AG04449 (cell line): ENCODE measurements at places on chromosomes 12 and 14.
A peak's percentile ranks its signal among the peaks of the same experiment; 100 is the strongest.

GRCh38 chr14:92797935-92798653 is 4.0 kb downstream of the GOLGA5 start:
- no peak for DNase-seq

DNA sequence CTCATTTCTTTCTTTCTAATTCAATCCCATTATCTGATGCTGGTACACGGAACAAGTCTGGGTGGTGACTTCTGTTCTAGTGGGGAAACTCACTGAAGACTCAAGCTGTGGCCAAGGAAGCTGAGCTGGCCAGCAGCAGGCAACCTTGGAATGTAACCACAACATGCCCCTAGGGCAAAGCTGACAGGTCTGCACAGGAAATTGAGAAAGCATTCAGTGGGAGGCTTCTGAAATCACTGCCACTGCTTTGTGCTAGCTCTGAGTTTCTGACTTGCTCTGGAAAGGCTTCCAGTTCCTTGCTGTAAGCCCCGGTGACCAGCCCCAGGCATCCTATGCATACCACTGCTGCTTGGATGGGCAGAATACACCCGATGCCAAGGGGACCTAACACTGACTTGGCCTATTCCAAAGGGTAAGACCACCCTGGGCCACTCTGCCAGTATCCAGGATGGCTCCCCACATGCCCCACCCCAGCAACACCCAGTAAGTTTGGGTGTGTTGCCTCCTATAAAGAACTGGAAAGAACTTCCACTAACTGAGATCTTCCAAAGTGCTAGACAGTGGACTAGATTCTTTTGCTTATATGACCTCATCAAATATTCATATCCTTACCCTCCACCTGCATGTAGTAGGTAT is 84.5 kb upstream of the CDKN3 start:
- peak; percentile 45 for DNase-seq

DNA sequence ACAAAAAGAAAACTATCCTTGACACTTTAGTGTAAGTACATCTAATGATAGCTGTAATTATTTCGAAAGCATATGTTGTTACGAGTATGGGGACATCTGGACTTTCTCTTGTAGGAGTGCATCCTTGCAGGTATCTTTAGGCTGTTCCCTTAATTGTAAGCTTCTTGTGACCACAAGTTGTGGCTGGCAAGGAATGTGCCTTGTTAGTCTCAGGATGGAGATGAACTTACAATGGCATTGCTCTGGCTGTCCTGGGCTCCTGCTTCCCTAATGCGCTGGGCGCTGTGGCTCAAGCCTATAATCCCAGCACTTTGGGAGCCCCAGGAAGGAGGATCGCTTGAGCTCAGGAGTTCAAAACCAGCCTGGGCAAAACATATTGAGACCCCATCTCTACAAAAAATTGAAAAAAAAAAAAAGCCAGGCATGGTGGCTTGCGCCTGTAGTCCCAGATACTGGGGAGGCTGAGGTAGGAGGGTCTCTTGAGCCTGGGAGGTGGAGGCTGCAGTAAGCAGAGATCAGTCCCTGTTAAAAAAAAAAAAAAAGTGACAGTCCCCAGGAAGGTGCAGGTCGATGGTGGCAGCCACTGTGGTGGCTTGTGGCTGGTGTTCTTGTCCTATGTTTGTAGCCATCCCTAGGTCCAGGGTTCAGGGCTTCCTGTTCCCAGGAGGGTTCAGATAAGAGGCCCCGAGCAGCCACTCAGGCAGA is 23.7 kb upstream of the PPP1R13B start:
- DNase-seq, result no peak

DNA sequence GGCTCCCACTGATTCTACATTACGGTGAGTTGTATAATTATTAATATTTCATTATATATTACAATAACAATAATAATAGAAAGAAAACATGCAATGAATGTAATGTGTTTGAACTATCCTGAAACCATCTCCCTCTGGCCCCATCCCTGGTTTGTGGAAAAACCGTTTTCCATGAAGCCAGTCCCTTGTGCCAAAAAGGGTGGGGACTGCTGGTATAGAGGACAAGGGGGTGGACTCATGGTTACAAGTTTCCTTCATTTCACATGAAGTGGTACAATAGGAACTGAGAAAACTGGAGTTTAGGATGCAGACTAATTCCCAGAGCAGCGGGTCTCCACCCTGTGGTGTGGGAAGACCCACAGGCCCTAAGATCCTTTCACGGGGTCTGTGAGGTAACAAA is 3.0 kb upstream of the C1RL start:
- DNase-seq, result no peak

DNA sequence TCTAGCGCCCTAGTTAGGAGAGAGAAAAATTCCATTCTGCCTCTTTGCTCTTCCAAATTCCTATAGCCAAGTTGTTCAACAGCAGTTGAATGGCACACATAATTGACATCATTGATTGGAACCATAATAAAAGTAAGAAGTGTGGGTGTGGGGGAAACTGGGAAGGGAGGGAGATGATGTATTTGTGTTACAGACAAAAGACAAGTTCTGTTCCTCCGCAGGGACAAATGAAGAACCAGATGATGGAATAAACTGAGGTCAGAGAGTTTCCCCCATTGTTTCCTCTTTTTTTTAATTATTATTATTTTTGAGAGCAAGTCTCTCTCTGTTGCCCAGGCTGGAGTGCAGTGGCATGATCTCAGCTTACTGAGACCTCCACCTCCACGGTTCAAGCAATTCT is 34.9 kb downstream of the GDF11 start:
- no peak for DNase-seq

DNA sequence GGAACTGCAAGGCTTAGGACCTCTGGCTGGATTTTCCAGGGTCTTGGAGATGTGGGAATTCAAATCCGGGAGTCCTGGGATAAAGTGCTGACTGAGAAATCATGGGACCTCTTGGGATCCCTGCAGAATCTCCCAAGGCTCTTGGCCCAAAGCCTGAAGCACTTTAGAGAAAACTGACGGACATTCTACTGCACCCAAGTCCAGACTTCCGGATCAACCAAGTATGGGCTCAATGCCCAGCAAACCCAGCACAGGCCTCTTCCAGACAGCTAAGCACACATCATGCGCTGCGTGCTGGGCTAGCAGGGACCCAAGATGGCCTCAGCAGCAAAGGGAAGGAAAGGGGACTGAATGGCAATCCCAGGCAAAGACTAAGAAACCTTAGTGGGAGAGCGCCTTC is 85.0 kb downstream of the ACTN1 start:
- no peak for DNase-seq

DNA sequence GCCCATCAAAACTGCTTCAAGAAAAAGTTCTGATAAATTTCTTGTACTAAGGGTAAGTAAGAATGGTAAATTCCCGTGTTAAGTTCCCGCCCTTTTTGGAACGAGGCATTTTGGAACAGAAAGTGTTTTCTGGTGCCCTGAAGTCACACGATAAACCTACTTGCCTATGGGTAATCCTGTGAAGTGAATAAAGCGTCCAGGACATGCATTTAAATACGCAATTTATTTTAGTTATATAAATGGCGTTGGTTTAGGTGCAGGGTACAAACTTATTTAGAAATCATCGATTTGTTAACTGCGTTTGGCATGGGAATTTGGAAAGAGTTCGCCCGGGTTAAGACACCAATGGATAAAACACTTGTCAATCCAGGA is 715 bp upstream of the RAP1B start:
- no peak for DNase-seq

DNA sequence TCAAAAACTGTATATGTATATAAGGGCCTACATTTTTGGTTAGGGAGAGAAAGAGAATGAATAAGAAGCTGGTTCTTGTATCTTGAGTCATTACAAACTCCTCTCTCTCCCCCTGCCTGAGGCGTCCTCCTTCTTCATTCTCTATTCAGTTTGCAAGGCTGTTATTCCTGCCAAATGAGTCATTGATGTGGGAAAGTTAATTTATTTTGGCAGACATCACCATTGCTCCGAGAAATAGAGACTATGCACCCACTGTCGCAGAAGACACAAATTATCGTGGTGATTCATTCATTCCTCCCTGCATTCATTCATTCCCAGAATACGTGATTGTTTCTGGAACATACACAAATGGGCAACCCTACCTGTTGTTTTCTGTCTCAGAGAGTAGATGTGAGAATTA is 112.5 kb upstream of the MED13L start:
- DNase-seq, result peak; percentile 95
